Karpas-422 (cell line): ENCODE measurements at places on chromosomes 2 and 18.
A peak's percentile ranks its signal among the peaks of the same experiment; 100 is the strongest.

- DNase-seq = no peak
Measured at GRCh38 chr2:134425724-134426496, 172.0 kb downstream of the MGAT5 start.

GRCh38 chr2:190785334-190785733, 95.3 kb upstream of the GLS start:
- DNase-seq = no peak

- no peak for DNase-seq
Measured at GRCh38 chr18:37540424-37541138, 25.0 kb downstream of the CELF4 start.

- no peak for DNase-seq
Measured at GRCh38 chr18:37299471-37300304, 265.9 kb downstream of the CELF4 start.

GRCh38 chr2:44233450-44234128, 41.7 kb upstream of the SLC3A1 start:
- DNase-seq = no peak

- DNase-seq = no peak
Measured at GRCh38 chr2:6977113-6977741, 60.0 kb downstream of the RNF144A start.

DNA sequence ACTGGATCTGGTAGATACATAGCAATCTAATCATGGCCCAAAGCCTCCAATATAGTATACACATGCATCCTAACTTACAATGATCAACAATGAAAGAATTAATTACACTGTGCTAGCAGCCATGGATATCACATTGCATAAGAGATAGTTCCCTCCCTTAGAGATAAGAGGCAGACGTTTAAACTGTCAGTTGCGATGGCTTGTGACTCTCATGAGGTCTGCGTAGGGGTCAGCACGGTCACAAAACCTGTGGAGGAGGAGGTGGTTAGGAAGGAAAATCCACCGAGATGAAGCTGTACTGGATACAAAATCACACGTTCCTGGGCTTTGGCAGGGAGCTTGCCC, 800 bp upstream of the RALB start:
- no peak for DNase-seq

GRCh38 chr2:68384485-68385107, 19.5 kb downstream of the PLEK start:
- no peak for DNase-seq

DNA sequence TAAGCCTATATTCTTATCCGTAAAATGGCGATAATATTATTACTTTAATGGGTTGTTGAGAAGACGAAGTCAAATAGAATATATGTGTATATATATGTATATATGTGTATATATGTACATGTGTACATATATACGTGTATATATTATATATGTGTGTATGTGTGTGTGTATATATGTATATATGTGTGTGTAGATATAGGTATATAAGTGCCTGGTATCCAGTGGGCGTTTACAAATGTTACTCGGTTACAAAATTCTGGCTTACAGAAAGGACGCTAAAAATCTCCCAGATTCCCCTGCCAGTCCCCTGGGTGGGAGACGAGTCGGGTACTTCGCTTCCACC, 295 bp upstream of the MTX2 start:
- no peak for DNase-seq

- no peak for DNase-seq
Measured at GRCh38 chr2:158202161-158202815, 100.6 kb downstream of the UPP2 start.

DNA sequence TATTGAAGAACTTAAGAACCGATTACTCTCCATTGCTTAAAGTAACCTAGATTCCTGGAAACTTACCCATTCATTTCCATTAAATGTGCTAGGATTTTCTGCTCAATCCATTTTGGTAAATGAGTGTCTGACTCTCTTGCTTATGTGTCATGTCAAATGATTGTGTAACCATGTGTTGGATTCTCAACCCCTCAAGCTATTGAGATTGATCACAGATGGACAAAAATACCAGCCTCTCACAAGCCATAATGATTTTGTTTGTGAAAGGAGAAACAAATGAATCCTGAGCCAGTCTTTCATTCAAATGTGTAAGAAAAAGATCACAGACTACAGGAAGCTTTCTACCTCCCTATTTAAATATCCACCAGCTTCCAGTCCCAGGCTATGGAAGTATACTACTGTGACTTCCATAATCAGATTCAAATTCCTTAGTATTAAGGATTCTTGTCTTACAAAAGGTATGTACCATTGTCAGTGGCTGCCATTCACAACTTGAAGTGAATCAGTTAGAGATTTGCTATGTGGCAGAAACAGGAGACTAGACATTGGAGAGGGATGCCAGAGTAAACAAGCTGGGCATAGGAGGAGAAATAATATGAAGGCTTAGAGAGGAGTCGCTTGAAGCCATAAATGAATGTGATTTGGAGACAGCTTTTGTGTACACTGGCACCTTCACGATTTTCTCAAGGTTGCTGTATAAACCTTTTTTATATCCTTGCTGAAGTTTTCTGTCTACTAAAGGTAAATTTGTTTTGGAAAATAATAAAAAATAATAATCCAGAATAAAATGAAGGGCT, 498.5 kb upstream of the SETBP1 start:
- no peak for DNase-seq

DNA sequence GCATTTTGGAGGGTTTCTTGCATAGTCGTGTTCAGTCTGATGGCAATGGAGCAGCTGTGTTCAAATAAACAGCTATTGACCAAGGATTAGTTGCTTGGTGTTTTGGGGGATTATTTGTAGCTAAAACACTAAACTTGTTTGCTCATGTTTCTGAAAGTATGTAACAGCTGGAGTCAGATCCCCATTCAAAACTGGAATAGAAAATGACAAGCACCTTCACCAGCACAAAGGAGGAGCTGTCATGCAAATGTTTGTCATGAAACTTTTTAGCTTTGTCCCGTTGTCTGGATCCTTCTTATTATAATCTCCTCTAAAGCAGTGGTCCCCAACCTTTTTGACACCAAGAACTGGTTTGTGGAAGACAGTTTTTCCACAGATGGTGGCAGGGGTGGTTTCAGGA, 96.9 kb upstream of the ZNF236 start:
- DNase-seq = no peak

DNA sequence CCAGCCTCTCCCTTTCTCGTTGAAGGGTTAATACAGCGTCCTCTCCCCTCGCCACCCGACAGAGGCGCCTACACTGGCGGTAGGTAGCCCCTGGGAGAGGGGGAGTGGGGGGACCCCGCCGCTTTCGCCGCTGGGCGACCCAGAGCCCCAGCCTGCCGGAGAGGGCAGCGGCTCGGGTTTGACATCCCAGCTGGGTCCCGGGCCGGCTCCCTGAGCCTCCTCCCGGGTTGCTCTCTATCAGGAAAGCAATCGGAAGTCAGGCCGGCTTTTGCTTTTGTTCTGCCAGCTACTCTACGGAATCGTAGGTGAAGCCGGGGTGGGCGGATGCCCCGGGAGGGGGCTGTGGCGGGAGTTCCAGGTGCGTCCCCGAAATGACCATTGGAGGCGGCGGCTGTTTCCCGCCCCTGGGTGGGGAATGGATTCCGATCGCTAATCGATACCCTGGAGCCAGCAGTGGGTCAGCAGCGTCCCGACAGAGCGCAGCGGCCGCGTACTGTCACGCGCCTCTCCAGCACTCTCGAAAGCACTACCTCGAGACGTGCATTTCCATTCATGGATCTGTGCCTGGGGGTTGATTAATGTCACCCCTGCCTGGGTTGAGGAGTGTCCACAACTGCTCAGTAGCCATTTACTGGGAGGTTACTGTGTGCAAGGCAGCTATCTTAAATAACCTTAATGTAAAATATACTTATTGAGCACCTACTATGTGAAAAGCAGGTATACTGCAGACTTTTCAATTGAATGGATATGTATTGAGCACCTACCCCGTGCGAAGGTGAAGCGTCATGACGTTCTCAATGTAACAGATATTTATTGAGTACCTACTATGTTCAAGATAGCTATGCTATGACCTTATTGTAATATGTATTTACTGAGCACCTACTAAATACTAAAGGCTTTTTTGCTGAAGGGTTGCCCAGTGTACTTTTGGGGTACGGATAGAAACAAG, 1.1 kb downstream of the MAPK4 start:
- DNase-seq = no peak

DNA sequence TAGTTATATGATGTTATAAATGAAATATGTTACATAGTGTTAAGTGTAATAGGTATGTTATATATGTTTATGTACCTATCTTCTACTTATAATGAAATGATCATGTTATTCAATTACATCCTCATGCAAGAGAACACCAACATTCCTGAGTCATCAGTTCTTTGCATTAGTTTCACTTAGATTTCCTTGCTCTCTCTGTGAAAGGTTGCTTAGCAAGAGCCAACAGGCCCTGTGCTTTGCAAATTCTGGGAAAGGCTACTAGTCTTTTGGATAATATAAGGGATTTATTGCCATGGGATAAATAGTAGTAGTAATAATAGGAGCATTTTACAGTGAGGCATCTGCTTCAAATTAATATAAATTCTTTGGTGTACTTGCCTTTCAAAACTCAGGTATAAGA, 274.8 kb downstream of the SP3 start:
- DNase-seq = no peak

DNA sequence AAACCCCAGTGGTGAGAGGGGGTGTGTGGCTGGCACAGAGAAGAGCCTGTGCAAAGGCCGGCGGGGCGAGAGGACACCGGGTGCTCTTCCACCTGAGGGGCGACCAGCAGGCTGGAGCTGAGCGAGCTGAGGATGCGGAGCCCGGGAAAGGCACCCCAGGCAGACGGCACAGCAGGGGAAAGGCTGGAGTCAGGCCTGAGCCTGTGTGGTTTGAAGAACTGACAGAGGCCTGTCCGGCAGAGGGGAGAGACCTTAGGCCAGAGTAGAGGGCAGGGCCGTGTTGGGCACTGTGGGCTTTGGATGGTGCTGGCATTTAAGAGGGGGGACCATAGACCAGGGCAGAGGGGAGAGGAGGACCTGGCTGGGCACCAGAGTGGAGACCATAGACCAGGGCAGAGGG, 149.8 kb downstream of the RTP5 start:
- no peak for DNase-seq

DNA sequence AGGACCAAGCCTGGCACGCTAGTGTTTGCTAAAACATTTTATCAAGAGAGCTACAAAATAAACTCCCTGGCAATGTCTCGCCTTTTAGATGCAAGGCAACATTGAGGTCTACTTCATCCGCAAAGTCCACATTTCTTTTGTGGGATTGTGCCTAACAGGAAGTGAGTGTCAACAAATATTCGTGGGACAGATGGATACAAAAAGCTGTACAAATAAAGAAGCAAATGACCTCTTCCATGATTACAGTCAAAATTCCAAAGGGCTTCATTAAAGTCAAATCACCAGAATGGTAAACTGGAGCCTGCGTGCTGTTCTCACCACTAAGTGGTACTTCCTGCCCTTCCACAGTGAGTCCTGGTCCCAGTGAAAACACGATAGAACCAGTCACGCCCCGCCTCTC, 40.4 kb downstream of the L3MBTL4 start:
- DNase-seq = no peak

GRCh38 chr2:67237288-67237687, 159.8 kb upstream of the ETAA1 start:
- peak; percentile 58 for DNase-seq

GRCh38 chr2:96085541-96086355, 30.6 kb downstream of the ADRA2B start:
- no peak for DNase-seq

GRCh38 chr2:20570249-20570648, 80.6 kb downstream of the HS1BP3 start:
- DNase-seq = no peak

DNA sequence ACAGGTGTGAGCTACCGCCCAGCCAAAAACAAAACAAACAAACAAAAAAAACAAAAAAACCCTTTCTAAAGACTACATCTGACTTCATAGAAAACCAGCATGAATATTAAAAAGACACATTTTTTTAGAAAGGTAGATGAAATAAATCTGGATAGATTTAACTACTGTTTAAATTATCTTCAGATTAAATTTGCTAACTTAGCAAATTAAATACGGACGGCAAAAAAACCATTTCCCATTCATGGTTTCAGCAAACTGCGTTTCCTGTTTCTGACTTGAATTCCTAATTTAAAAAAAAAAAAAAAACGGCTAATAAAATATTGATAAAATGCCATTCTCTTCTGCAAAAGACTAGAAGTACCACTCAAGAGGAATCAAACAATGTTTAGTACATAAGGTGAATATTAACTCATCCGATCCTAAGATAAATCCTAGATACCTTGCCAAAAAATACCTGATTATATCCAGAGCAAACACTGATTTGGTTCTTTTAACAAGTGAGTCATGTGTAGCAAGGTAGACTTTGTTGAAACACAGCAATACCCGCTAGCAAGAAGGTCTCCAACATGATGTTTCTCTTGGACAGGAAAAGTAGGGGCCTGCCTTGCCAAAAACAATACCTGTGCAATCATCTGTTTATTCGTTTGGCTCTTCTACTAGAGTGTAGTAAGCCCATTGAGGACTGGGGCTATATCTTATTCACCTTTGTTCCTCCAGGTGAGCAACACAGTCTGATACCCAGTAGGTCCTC, 96.2 kb downstream of the BARD1 start:
- DNase-seq = no peak

GRCh38 chr18:10194592-10194991, 259.8 kb upstream of the APCDD1 start:
- peak; percentile 64 for DNase-seq

GRCh38 chr2:98087447-98088020, 567 bp downstream of the VWA3B start:
- no peak for DNase-seq

DNA sequence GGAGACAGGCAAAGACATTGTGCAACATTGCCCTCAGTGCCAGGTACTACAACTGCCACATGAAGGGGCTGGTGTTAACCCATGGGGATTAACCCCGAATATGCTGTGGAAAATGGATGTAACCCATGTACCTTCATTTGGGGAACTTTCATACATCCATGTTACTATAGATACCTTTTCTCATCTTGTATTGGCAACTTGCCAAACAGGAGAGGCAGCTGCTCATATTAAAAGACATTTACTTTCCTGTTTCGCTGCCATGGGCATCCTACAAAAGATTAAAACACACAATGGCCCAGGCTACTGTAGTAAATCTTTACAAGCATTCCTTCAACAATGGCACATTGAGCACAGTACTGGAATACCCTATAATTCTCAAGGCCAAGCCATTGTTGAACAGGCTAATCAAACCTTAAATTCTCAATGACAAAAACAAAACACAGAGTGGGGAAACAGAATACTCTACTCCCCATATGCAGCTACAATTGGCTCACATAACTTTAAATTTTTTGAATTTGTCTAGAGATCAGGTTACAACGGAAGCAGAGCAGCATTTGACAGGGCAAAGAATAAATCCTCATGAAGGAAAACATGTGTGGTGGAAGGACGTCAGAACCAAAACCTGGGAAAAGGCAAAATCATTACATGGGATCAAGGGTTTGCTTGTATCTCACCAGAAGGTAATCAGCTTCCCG, 1723.5 kb upstream of the LRRTM1 start:
- no peak for DNase-seq

DNA sequence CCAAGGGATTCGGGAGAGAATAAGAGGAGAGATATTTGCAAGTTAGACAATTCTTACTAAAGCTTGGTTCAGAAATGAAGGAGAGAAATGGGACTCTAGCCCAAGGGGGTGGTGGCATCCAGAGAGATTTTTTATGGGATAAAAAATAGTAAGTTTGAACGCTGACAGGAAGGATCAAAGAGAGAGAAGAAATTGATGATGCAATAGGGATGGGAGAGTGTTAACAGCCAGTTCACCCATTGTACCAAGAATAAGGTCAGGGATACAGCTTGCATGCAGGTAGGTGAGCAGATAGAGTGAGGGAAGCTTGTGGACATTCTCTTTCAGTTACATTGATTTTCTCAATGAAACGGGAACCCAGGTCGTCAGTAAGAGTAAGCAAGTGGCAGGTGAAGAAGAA, 1.2 kb upstream of the ARHGAP25 start:
- peak; percentile 46 for DNase-seq

GRCh38 chr2:134399096-134399495, 145.2 kb downstream of the MGAT5 start:
- DNase-seq = no peak
